ENCODE measurements at places on chromosomes 2 and 18.

GRCh38 chr2:26613241-26614215 is 27.6 kb downstream of the CIB4 start:
- no peak for DNase-seq

GRCh38 chr18:79299272-79299671 is 96.5 kb upstream of the NFATC1 start:
- no peak for DNase-seq

DNA sequence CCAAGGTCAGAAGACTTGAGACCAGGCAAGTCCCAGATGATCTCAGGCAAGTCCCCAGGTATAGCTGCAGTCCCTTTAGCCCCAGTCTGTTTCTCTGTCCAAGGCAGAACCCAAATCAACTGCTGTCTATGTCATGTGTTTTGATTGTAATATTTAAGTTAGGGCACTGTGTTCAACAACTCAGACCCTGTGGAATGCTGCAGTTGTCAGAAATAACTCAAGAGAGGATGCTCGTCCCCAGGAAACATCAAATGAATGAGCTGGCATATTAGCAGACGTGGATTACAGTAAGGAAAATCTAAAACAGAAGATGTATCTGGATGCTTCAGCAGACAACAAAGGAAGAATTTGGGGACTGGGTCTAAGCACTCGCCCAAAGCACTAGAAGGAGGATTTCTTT is 70.1 kb downstream of the BCL11A start:
- no peak for DNase-seq

GRCh38 chr2:173021939-173022371 is 53.7 kb upstream of the MAP3K20 start:
- DNase-seq: no peak

GRCh38 chr2:218644721-218645120 is 14.7 kb downstream of the ZNF142 start:
- DNase-seq: no peak

- DNase-seq: no peak
Measured at GRCh38 chr2:36843838-36844237, 122.5 kb downstream of the STRN start.

DNA sequence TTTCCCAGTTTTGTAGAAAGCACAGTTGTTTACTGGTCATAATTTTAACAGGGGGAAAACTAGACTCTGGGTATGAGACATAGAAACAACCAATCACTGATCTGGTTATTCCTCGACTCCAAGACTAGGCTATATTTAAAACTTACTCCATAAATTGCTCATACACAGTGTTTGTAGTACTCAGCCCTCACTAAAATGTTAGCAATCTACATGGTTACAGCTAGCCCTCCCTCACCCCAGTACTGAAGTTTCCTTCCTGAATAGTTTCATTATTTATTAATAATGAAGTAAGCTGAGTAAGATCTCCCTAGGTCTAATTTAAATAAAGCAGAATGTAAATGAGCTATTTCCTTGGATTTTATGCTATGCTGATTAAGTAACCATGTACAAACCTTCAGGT is 275.1 kb downstream of the CDH20 start:
- DNase-seq: no peak

GRCh38 chr18:60987963-60988362 is 345.3 kb upstream of the CDH20 start:
- no peak for DNase-seq

DNA sequence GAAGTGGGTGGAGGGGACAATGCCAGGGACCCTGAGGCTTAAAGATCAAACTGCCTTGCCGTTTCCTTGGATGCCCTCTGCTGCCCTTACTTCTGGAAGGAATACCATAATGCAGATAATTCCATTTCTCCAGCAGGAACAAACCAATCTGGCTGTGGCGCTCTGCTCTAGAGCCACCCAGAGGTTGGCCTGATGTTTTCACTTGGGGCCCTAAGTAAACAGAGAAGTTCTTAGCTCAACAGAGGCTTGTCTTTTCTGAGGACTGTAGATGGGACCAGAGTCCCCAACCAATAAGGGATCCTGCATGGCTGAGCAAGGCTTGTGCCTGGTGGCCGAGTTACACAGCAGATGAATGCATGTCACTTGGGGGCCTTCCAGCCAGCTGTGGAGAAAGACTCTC is 230.2 kb downstream of the ZBTB7C start:
- DNase-seq: no peak

- DNase-seq: no peak
Measured at GRCh38 chr2:169230204-169230603, 132.1 kb downstream of the LRP2 start.

GRCh38 chr2:73611193-73611592 is 31.0 kb downstream of the NAT8 start:
- no peak for DNase-seq

Measured in T-cell (primary cell).